NCI-H446 (cell line): ENCODE measurements at places on chromosomes 4 and X.

- DNase-seq = no peak
Observed at GRCh38 chrX:13937370-13938050, 92.2 kb downstream of the GEMIN8 start.

GRCh38 chrX:75156531-75156945, 455 bp upstream of the ABCB7 start:
- no peak for DNase-seq

DNA sequence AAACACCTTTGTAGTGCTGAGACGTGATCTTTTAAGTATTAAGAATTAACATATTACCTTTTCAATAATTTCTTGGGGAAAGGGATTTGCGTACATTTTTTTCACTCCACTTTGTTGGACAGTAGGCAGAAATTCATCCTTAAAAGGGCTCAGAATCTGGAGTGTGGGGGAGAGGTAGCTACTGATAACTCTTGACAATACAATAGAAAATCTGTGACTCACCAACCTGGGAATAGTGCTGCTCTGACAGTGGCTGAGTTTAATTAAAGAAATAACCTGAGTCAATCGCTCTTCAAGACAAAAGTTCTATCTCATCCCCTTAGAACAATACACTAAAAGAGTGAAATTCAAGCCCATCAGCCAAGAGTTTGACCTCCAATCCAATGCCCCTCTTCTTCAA, 60.2 kb downstream of the SLC9A7 start:
- no peak for DNase-seq

GRCh38 chrX:140501321-140501720, 3.5 kb downstream of the SOX3 start:
- no peak for DNase-seq

- no peak for DNase-seq
Observed at GRCh38 chrX:52979568-52979967, 21.2 kb upstream of the FAM156A start.

- no peak for DNase-seq
Observed at GRCh38 chr4:25423548-25423947, 46.5 kb downstream of the ANAPC4 start.

DNA sequence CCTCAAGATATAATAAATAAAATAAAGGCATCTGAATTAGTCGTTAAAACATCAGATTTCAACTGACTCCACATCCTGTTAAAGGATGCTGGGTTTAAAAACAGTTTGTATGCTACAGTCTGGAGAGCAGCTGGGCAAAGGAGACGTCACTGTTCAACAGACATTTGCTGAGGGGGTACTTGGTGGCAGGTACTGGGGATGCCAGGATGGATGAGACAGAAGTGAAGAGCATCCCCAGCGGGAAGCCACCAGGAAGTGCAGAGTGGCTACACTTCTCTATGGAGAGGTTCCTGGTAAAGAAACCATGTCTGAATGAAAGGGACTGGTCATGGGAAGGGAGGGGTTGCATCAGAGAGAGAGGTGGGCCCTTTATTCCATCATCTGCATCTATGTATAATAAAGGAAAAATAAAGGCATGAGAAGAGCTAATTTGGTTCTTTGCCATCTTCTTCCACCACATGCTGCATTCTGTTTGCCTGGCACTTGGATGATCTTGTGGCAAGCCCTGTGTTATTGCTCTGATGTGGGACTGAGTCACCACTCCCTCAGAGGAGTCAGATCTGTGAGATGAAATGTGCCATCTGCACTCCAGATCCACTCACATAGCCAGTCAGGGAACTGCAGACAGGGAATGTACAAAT, 145.0 kb downstream of the SOWAHB start:
- DNase-seq = peak; percentile 55

DNA sequence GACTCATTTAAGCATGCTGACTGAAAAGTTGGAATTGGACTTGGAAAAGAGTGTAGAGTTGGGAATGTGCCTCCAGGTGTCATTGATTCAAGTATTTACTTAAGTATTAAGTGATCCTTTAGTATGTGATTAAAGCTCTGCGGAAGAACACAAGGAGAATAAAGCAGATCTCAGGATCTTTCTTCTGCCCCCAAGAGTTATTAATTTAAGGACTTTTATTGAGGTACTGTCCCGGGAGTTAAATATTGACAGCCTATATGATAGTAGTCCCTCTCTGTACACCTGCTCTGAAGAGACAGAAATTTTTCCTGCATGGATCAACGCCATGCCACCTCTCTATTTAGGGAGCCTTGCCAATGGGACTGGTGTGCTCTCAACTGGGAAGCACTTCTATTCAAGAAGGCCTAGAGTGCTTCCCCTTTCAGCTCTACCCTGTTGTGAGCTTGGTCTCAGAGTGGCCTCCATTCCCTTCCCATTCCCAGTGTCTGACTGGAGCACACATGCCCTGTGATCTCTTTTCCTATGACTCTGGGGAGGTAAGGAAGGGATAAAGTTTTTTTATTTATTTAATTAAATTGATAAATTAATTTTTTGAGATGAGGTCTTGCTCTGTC, 75.9 kb downstream of the SHISA3 start:
- DNase-seq = no peak

- DNase-seq = no peak
Observed at GRCh38 chr4:109134921-109135320, 167.5 kb downstream of the COL25A1 start.

GRCh38 chrX:71652405-71652804, 14.9 kb upstream of the LOC101059915 start:
- peak; percentile 13 for DNase-seq

DNA sequence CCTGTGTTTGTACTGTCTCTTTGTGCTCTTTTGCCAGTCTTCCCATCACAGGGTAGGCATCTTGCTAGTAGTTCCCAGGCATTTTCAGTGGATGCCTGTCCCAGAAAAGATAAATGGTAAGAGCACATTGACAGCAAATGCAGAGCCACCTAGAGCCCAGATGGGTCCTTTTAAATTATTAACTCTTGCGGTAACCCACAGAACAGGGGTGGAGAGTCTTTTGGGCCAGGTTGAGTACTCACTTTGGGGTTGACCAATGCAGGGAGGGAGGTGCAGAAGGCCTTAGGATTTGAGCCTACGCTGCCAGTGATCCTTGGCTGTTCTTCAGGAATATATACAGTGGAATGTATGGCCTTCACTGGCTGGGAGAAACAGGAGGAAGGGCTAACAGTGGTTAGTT, 173.8 kb downstream of the MSN start:
- no peak for DNase-seq

DNA sequence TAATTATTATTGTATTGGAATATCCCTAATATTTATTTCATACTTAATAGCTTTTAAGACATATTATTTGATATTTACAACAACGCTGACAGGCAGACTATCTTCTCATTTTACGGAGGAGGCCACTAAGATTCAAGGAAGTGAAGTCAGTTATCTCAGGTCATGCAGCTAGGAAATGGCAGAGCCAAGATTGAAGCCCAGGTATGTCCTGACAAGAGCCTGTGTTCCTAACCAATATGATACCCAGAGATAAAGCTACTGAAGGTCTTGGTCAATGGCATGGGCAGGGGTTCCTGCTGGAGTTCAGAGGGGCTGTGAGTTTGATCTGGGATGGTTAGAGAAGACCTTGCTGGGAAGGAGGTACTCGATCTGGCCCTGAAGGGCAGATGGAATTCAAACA, 47.1 kb downstream of the ARHGEF6 start:
- no peak for DNase-seq

DNA sequence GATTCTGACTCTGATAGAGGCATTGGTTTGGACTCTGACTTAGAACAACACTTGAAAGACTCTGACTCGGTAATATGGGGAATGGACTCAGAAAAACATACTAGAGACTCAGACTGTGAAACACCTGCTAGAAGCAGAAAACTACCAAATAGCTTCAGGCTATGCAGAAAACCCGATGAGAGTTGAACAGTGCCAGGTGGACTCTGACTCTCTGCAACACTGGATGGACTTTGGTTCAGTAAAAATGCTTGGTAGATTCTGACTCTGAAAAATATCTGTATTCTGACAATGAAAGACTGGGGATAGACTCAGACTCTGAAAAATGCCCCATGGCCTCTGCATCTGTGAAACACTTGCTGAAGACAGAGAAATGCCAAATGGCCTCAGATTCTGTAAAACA, 215.1 kb upstream of the HDX start:
- no peak for DNase-seq
